ENCODE measurements at places on chromosomes 2 and 18.

- no peak for DNase-seq
These were observed 40.7 kb downstream of the PKP4 start for GRCh38 chr2:158497486-158497885.

DNA sequence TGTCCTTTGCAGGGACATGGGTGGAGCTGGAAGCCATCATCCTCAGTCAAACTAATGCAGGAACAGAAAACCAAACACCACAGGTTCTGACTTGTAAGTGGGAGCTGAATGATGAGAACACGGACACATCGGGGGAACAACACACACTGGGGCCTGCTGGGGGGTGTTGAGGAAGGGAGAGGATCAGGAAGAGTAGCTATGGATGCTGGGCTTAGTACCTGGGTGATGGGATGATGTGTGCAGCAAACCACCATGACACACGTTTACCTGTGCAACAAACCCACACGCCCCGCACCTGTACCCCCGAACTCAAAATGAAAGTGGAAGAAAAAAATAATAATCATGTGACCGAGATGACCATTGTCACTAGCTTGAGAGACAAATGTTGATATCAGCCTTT, 114.7 kb downstream of the NDUFA10 start:
- DNase-seq: no peak

DNA sequence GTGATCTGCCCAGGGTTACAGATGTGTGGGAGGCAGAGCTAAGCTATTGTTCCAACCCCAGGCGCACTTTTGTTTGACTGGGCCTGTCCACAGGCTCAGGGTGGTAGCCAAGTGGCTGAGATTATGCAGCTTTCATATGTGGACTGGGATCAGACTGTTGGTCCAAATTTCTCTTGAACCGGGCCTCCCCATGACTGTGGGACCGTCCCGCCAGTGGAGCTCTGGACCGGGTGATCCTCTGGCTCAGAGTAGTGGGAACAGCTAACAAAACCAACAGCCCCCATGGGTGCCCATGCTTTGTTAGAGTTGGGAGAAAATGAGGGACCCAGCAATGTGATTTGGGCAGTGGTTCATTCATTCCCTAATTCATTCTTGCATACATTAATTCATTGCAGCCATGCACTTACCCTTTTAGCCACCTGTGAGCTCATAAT, 86.8 kb upstream of the HS6ST1 start:
- DNase-seq: no peak

- DNase-seq: no peak
These were observed 615.1 kb upstream of the NETO1 start for GRCh38 chr18:73482901-73483300.

- no peak for DNase-seq
These were observed 46.7 kb downstream of the EML6 start for GRCh38 chr2:54770211-54770610.

DNA sequence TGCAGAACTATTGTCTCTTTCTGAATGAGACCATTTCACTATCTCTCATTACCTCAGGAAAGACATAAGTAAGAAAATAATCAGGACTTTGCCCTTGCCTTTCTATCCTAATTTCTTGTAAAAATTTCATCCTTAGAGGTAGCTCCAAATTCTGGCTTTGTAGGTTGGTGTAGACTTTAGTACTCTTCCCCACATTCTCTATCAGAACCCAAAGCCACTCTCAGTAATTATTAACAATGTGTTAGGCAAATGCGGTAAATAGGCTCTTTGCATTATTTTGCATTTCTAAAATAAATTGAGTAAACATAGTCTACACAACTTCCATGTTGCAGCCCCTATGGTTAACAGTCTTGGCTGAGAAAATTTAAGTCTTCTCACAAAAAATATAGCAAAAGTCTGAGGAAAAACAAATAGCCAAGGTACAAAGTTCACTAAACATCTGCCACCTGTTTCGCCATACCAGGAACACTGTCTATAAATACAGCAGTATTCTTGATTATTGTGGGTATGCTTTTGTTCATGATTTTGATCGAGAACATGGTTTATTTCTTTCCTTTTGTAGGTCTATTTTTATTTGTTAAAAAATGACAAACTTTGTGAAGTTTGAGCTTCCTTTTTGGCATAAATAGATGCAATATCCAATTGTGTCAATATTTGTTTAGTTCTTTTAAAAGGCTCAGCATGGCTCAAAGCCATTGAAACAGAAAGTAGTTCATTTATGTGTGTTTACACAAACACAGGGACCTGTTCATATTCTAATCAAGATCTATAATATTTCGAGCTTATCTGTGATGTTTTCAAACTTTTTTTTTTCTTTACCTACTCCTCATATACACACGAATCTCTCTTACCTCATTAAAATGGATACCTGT, 1061.5 kb downstream of the CNTNAP5 start:
- no peak for DNase-seq

GRCh38 chr18:11392292-11392691, 217.1 kb upstream of the SLC35G4 start:
- DNase-seq: no peak

- DNase-seq: no peak
These were observed 69.2 kb downstream of the DGKD start for GRCh38 chr2:233423552-233423860.

- no peak for DNase-seq
These were observed 15.3 kb downstream of the TTC21B start for GRCh38 chr2:165938237-165938636.

DNA sequence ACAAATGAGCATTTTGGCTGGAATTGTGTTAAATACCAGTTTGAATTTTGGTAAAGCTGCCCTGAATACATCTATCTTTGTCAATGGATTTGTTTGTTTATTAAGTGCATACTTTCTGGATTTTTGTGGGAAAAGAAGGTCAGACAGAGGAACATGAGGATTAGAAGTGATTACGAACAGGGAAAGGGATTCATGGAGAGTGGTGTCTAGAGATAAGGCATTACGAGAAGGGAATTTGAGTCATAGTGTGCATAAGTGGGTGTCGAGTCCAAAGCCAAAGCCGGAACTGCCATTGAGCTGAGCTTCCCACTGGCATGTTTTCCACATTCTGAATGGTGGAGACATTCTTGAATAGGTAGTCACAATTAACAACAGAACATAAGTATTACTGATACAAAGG, 68.9 kb upstream of the EFEMP1 start:
- no peak for DNase-seq

- DNase-seq: peak; percentile 81
These were observed 273.7 kb downstream of the TWIST2 start for GRCh38 chr2:239121600-239122012.

- no peak for DNase-seq
These were observed 48.7 kb downstream of the ST3GAL5 start for GRCh38 chr2:85840091-85840490.

DNA sequence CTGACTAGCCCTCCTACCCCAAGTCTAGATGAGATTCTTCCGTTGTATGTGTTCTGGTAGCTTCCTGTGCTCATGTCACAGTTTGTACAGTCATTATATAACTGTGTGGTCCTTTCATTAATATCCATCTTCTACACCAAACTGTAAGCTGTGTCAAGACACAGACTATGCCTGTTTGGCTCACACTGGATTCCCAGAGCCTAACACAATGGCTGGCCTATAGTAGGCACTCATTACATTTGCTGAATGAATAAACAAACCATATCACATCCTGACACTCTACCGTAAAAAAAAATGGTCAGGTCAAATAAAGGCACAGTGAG, 72.6 kb downstream of the ANKRD44 start:
- no peak for DNase-seq

DNA sequence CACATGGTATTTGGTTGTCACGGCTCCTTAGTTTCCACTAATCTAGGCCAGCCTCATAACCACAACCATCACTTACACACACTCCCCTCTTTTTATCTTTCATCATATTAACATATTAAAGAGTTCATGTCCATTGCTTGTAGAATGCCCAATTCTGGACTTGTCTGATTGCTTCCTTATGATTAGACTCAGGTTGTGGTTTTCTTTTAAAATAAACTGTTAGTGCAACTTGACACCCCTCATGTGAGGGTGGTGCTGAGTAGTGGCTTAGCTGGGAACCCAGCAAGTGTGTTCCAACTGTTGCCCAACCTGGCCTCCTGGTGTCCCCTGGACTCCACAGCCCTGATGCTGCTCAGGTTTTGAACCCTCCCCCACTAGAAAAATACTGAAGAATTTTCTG, 20.1 kb upstream of the CD207 start:
- DNase-seq: no peak

- no peak for DNase-seq
These were observed 159.1 kb downstream of the FMNL2 start for GRCh38 chr2:152493945-152494528.

GRCh38 chr2:197311421-197312033, 947 bp upstream of the ANKRD44 start:
- DNase-seq: no peak

- no peak for DNase-seq
These were observed 361.5 kb upstream of the RAB12 start for GRCh38 chr18:8247700-8248099.

GRCh38 chr18:5884375-5884774, 10.9 kb downstream of the TMEM200C start:
- DNase-seq: no peak

DNA sequence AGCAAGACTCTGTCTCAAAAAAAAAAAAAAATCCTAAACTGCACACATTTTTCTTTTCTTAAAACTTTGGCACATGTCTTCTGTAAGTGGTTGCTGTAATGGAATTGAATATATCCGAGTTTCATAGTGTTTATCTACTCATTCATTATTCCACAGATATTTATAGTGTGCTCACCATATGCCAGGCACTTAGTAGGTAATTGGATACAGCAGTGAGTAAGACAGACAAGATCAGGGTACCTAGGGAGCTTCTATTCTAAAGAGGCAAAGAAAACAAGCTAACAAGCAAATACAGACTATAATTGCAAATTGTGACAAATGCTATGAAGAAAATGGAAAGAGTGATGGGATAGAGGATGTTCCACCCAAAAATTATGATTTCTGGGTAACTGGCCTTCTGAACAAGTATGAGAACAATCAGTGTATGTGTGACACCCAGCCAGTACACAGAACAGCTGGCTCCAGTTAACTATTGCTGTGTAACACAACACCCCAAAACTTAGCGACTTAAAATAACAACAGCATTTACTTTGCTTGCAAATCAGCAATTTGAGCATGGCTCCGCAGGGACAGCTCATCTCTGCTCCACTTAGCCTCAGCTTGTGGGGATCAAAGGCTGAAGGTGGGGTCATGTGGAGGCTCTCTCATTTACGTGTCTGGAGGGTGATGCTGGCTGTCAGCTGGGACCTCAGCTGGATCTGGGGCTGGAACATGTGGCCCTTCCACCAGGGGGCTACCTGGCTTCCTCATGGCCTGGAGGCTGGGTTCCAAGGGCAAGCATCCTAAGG, 224.9 kb downstream of the INSIG2 start:
- DNase-seq: no peak

GRCh38 chr2:236715077-236715476, 145.5 kb downstream of the ACKR3 start:
- no peak for DNase-seq

DNA sequence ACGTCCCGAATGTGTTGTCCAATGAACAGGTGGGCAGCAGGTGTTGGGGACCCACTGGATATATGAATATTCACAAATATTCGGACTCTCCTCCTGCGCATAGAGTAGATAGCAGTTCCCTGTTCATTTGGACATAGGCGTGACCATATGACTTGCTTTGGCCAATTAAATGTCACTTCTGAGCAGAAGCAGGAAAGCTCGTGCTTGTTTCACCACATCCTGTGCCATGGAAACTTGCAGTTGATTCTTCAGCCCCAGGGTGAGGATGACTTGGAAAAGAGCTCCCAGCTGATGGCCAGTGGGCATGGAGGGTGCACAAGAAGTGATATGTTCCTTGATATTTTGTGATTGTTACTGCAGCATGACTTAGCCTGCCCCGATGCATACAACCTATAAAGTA, 52.6 kb downstream of the PTPRM start:
- no peak for DNase-seq

DNA sequence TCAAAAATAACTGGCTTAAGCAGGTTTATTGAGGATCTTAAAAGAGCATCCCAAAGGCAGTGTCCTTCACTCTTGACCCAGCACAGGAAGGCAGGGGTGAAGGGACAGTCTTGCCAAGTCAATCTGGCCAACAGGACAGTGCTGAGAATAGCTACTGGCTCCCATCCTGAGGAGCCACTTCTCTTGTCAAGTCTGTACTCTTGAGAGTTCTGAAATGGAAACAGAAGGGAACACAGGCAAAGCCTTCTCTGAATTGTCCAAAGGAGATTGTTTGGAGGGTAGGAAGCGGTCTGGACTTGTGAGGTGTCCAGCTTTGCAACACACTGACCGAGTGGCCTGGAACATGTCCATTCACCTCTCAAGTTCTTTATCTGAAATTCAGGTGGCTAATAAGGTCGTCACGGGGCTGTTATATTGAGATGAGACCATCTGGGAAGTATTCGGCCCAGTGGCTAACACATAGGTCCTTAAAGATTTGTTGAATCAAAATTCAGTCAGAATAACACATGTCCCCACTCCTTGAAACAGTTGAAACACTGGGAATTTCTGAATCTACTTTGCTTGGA, 99.5 kb upstream of the FHL2 start:
- no peak for DNase-seq

DNA sequence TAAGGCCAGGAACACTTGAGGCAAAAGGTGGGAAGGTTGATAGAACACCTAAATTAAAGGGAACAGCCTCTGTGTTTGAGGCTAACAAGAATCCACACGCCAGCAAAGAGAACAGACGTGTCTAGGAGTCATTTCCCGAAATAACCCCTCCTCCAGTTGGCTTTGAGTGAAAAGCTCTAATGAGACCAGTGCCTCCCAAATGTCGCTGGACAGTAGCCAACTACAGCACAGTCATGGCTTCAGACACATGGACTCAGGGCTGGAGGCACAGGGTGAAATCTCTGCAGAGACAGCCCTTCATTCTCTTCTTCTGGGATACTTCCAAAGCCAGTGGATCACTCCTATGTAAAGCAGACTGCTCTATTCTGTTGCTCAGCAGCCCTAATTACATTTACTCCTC, 49.6 kb downstream of the SOWAHC start:
- peak; percentile 63 for DNase-seq

DNA sequence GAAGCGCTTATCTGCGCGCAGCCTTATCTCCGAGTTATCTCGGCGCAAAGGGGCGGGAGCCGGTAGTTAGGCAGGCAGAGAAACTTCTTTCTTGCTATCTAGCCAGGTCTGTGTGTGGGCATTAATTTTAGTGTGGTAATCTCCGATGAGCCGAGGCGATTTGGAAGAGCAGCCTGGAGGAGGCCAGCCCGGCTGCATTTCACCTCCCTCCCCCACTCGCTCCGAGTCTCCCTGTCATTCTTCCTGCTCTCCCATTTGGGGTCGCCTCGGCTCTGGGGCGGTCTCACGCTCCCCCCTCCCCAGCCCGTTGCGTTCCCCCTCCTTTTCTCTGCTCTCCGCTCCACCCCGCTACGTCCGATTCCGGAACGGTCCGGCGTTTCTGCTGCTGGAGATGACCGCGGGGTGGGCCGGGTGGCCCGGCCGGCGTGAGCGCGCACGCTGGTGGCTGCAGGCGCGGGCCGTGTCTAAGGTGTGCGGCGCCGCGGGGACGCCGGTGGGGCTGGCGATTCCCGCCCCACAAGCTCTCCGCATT, 566 bp downstream of the GATA6 start:
- no peak for DNase-seq
